Naive B cell (primary cell): ENCODE measurements at places on chromosomes 1 and 21.

- DNase-seq: no peak
Measured at GRCh38 chr1:25797939-25798338, 2.1 kb upstream of the SELENON start.

GRCh38 chr1:86714561-86715244 is 10.3 kb downstream of the SH3GLB1 start:
- no peak for DNase-seq

DNA sequence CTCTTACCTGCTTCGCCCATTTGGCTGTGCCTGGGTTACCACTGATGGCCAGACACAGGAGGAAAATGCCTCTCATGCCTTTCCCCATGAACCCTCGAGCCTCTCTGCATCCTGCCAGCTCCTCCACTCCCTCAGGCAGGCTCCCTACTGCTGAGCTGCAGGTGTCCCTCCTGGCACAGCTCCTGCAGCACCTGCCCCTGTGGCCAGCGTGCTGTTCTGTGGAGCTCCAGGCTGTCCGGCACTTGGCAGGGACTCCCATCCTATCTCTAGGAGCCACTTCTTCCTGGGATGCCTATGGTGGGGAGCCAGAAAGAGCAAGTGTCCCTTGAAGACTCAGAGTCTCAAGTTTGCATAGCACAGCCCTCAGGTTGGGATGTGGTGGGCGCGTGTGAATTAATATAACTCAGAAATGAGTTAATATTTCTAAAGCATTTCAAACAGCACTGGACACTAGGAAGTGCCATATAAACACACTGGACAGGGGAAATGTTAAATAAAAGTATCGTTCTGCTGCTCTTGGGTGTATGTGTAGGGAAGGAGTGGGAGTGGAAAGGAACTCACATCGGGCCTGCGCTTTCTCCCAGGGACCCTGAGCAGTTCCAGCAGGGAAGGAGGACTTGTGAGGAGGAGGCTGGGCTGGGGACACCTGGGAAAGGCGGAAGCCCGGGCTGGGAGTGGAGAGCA is 2.7 kb downstream of the LRRC71 start:
- no peak for DNase-seq

GRCh38 chr21:34498623-34499022 is 13.4 kb downstream of the KCNE1 start:
- DNase-seq: no peak

- no peak for DNase-seq
Measured at GRCh38 chr1:115426956-115427355, 88.9 kb upstream of the NGF start.

GRCh38 chr1:41528726-41529605 is 44.5 kb upstream of the EDN2 start:
- no peak for DNase-seq

DNA sequence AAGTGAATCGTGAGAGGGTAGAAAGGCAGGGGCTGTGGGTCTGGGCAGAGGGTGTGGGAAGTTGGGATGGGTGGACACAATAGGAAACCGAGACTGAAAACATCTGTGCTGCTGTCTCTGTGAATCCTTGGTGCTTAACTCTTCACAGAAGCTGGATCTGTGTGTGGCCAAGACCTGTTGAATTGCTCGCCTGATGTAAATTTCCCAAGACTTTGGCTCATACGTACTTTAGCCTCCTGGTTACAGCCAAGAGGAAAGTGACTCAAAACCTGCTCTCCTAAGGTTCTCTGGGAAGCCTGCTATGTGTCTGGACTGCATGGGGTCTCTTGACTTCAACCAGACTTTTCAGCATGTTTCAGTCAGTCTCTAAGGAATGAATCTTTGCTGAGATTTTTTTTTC is 270.3 kb downstream of the RWDD3 start:
- no peak for DNase-seq

DNA sequence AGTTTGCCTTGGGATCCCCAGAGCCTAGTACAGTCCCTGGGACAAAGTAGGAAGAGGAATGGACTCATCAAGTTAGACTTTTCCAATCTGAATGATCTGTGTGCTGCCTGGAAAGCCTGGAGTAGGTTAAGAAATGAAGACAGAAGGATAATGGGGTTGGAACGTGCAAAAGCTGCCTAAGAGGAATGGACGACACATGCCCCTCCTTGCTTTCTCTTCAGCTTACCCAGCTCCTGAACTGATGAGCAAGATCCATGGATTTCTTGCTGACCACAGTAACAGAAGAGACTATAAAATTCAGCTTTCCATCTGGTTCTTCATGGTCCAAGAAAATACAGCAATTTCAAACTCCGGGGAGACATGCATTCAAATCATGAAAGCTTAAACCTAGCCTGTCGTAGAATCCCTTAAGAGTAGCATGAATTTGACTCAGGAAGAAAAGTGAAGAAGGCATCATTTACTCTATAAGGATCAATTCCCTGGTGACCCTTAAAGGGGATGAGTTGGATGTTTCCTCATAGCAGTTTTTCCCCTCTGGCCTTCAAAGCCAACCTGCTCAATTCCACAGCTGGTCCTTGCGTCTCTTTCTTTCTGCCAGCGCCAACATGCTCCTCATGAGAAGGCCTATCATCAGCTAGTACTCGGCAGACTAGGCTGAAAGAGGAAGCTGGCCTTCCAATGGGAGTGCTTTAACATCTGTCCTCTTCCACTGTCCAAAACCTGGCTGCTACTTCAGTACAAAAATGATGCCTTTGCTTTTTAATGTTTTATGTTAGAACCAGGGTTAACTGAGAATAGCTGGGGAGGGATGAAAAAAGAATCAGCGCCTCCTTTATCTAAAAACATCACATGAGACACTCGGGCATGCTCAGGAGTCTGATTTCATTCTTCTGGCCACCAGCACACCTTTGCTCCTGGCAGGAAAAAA is 5.7 kb upstream of the PEF1 start:
- DNase-seq: no peak

DNA sequence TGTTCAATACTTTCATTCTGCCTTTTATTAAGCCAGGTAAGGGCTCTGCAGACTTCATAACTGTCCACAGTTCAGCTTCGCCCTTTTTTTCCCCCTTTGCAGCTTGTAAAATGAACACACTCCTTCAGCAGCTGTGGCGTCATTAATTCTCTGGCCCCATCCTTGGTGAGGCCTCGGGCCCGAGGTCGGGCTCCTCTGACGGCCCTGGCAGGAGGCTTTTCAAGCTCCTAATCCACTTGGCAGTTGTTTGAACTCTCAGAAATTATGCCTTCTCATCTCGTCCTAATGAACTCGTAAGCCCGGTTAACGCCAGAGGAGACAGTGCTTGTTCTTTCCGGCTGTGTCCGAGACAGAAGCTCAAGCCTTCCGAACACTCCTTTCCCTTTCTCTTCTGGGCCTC is 18.1 kb upstream of the EPHA8 start:
- no peak for DNase-seq

DNA sequence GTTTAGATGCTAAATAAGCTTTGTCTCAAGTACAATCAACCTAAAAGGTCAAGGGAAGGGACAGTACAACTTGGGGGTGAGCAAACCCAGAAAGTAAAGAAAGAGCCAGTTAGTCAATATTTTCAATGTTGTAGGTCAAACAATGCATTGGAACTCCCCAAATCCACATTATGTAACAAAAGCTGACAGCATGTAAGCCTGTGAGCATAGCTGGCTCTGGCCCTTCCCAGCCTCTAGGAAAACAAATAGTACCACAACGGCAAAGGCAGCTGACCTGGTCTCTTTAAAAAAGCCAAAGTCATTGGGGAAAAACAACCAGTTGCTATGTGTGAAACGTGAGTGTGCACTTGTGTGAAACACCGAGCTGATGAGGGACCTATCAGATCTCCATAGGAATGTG is 3.4 kb downstream of the CBR1 start:
- no peak for DNase-seq

GRCh38 chr1:174818014-174818616 is 181.6 kb upstream of the CACYBP start:
- no peak for DNase-seq

DNA sequence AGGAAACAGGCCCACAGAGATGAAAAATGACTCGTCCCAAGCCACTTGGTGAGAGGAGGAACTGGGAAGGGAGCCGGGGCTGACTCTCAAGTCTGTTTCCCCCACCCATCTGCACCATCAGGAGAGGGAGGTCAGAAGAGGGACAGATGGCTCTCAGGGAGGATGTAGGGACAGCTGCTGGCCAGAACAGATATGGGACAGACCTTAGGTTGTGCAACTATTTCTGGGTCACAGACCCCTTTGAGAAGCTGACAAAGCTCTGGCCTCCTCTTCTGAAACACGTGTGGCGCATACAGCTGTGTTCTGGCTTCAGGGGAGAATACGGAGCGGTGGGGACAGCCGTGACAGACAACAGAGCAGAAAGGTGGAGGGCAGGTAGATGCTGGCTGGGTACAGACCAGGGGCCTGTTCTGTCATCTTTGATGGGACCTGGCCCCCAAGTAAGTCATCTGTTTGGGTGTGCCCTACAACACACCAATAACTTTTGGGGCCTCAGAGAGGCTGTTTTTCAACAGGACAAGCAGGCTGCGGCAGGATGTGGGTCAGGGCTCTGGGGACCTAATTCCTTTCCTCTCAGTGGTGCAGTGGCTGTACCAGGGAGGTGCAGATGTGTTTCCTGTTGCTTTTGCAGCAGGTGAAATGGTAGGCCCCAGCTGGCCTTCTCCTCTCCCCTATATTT is 7.3 kb downstream of the SH3BGRL3 start:
- DNase-seq: peak; percentile 90

GRCh38 chr1:151841141-151841540 is 1.5 kb upstream of the C2CD4D start:
- DNase-seq: no peak
